ENCODE measurements at places on chromosomes 6 and 20. TPM values are rescaled to one million over a fixed set of nuclear protein-coding genes. Genes with fewer than 3 reads are reported as not detected.

GRCh38 chr20:2234598-2235191 lies 61.1 kb upstream of the TGM3 start:
- H3K4me1 ChIP-seq, result no peaks in the 10 kb centered on the region
- DNase-seq, result no peak
- H3K36me3 ChIP-seq, result no peaks in the 10 kb centered on the region
- H3K4me3 ChIP-seq, result no peak overlapping the region
- no peak overlapping the region for H3K27ac ChIP-seq
- no peaks in the 10 kb centered on the region for H3K27me3 ChIP-seq

- no peak for DNase-seq
- H3K36me3 ChIP-seq, result no peaks in the 10 kb centered on the region
- no peaks in the 10 kb centered on the region for H3K27me3 ChIP-seq
- H3K27ac ChIP-seq, result no peak overlapping the region
- no peak overlapping the region for H3K4me3 ChIP-seq
Measured at GRCh38 chr6:79313254-79313653, 78.8 kb upstream of the HMGN3 start.

DNA sequence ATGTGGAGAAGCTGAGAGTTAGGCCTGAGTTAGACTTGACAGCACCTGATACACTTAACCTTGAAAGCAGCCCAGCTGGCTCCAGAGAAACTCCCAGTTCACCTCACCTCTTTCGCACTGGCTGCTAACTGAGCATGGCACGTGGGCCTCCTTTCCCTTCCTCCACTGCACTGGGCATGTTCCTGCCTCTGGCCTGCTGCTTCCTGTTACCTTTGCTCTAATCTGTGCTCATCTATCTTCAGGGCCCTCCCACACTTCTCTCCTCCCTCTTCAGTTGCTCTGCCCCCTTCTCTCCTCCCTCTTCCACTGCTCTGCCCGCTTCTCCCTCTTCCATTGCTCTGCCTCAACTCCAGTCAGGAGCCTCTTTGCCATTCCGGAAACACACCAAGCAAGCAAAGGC lies 13.7 kb upstream of the UBE2V1 start:
- no peak for DNase-seq
- peaks cover 91% of the 10 kb centered on the region for H3K36me3 ChIP-seq
- H3K27me3 ChIP-seq, result no peaks in the 10 kb centered on the region
- H3K4me3 ChIP-seq, result no peak overlapping the region

- H3K36me3 ChIP-seq, result no peaks in the 10 kb centered on the region
- no peaks in the 10 kb centered on the region for H3K4me1 ChIP-seq
- no peak for DNase-seq
- no peaks in the 10 kb centered on the region for H3K27me3 ChIP-seq
Measured at GRCh38 chr6:111631018-111631417, 25.3 kb upstream of the TRAF3IP2 start.

DNA sequence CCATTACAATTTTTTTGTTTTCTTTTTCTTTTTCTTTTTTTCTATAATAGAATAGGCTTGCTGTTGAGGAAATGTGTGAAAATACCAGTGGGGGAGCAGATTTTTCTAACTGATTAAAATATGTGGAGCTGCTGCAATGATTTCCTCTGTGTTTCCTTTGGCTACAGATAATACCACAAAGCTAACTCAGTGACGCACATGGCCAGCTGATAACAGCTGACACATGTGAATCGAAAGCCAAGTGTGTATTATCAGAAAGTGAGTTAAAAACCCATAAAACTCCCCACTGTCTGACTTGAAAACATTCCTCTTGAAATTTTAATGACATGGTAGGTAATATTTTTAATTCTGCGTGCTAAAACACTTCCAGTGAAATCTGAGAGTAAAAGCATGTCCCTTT lies 70.8 kb upstream of the AHI1 start:
- no peak overlapping the region for H3K4me3 ChIP-seq
- no peak for DNase-seq
- no peaks in the 10 kb centered on the region for H3K36me3 ChIP-seq
- H3K4me1 ChIP-seq, result no peaks in the 10 kb centered on the region

DNA sequence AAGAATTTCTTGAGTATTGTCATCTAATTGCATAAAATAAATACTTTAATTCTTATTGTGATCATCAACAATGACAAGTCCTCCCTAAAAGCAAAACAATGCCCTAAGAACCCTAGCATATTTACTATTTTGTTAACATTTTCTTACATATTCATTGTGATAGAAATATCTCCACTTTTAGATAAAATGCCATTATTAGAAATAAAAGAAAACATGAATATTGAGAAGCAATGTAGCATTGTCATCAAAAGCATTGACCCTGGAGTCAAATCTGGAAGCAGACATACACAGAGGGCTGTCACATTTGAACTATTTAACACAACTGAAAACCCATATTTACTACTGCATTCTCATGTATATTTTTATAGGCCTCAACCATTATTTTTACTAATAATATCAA lies 257.7 kb downstream of the SYNE1 start:
- H3K27ac ChIP-seq, result peak overlapping the region; percentile 87
- peaks cover 14% of the 10 kb centered on the region for H3K36me3 ChIP-seq
- peak overlapping the region; percentile 55 for H3K4me3 ChIP-seq
- DNase-seq, result no peak

DNA sequence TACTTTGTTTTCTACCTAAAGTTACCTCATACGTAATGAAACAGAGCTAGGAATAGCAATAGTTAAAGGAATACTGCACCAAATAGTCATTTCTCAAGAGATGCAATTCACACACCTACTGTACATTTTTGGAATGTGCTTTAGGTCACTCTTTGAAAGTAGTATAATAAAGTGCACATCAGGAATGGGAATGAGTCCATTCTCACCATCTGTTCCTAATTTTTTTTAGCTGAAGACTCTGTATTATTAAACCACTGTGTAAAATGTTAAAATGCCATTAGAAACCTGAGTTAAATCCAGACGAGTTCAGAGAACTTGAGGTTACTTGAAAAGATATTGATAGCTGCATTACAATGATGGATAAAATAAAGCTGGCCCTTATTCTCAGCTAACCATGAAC lies 51.9 kb upstream of the EPHA7 start:
- no peaks in the 10 kb centered on the region for H3K27me3 ChIP-seq
- no peak overlapping the region for H3K4me3 ChIP-seq
- DNase-seq, result no peak
- no peak overlapping the region for H3K27ac ChIP-seq

GRCh38 chr20:59994697-59995122 lies 36.5 kb downstream of the CDH26 start:
- DNase-seq, result no peak
- no peaks in the 10 kb centered on the region for H3K27me3 ChIP-seq
- H3K27ac ChIP-seq, result peak overlapping the region; percentile 4
- no peaks in the 10 kb centered on the region for H3K36me3 ChIP-seq
- no peak overlapping the region for H3K4me3 ChIP-seq
- H3K4me1 ChIP-seq, result peaks cover 20% of the 10 kb centered on the region

DNA sequence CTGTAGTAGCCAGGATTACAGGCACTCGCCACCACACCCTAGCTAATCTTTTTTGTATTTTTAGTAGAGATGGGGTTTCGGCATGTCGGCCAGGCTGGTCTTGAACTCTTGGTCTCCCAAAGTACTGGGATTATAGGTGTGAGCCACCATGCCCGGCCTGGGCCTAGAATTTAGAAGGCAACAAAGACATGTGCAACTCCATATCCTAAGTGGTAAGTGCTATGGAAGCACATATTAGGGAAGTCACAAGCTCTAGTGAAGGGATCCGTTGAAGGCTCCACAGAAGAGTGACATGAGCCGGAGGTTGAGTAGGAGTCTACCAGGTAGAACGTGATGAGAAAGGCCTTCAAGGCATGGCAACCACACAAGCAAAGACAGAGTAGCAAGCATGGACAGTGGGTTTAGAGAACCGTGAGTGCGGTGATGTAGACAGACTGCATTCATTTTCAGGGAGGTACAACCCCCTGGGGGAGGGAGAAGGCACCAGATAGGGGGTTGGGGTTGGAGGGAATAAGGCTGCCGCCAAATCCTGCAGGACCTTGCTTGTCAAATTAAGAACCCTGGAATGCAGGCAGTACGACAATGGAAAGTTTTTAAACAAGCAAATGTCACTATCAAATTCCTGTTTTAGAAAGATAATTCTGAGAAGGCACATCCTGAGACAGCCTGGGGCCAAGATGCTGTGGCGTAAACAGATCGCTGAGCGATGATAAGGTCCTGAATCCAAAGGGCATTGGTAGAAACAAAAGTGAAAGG lies 50.2 kb downstream of the ARHGAP18 start:
- no peak for DNase-seq
- no peaks in the 10 kb centered on the region for H3K36me3 ChIP-seq
- peak overlapping the region; percentile 70 for H3K27ac ChIP-seq
- H3K4me3 ChIP-seq, result no peak overlapping the region
- H3K27me3 ChIP-seq, result no peaks in the 10 kb centered on the region

DNA sequence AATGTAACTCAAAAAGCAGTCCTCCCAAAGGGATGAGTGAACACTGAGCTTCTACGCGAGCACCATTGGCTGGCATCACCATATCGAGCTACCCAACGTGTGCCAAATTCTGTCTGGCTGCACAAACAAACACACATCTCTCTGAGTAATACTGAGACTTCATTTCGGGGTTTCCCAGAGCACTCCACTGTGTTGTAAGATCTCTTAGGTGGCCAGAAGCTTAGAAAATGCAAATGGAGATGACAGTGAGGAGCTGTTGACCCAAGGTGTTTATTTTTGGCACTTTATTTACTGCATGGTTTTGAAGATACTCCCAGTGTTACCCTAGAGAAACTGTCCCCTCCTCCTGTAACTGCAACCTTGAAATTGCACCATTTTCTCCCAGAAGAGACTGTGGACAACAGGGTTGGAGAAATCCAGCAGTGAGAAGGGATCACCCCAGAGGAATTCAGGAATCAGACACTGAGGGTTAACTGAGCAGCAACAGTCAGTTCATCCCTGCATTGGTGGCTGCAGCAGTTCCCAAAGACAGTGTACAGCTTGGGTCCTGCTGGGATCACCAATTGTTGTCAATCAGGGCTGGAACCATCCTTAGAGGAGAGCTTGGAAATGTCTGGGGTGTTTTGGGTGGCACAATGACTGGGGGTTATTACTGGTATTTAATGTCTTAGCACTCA lies 1.0 kb upstream of the RIPOR2 start:
- no peaks in the 10 kb centered on the region for H3K27me3 ChIP-seq
- no peaks in the 10 kb centered on the region for H3K36me3 ChIP-seq
- no peak for DNase-seq
- no peak overlapping the region for H3K4me3 ChIP-seq
- H3K27ac ChIP-seq, result peak overlapping the region; percentile 70

DNA sequence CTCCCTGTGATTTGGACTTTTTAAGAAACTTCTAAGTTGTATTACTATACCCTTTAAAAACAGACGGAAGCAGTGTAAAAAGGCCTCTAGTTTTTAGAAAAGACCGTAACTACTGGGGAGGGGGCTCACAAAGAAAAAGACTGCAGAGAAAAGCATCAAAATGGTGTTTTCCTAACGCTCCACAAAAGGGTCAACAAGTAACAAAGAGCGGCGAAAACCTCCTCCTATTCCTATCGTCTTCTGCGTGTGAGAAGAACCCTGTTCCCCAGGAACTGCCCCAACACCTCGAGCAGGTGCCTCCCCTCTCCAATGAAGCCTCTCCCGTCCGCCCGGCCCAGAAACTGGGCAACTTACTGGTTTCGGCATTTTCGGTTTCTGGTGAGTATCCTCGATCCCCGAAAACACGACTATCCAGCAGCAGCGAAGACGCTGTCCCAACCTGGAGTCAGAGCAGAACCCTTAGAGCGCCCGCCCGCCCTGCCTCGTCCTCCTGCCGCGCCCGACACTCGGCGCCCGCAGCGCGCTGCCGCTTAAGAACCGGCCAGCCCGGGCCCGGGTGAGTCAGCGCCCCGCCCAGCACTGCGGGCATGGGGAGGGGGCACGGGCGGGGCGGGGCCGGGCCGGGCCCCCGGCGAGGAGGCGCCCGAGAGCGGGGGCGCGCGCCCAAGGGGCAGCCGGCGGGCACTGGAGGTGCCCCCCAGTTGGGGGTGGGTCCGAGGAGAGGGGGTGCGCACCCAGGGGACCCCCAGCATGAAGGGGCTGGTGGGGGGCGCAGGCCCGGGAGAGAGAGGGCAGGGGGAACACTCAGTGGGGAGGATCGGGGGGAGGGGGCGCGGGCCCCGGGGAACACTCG lies 1.2 kb downstream of the EZR start:
- H3K36me3 ChIP-seq, result no peaks in the 10 kb centered on the region
- no peaks in the 10 kb centered on the region for H3K27me3 ChIP-seq
- peak overlapping the region; percentile 83 for H3K4me3 ChIP-seq
- peak; percentile 97 for DNase-seq

DNA sequence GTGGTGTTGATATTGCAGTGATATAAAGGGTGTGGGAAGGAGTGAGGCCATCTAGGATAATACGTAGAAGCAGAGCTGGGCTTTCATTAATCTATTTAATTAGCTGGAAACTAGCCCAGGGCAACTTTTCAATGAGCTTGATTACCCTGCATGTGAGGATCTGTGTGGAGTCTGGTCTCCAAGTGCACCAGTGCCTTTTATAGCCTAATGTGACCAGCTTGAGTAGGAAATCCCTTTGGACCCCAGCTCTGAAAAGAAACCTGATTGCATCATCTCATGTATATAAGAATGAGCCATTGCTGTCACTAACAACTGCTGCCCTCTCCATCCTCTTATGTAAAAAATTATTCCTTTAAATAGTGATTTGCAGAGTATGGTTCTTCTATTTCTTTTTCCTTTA lies 72.6 kb downstream of the CD109 start:
- no peaks in the 10 kb centered on the region for H3K36me3 ChIP-seq
- no peak overlapping the region for H3K27ac ChIP-seq
- no peak for DNase-seq
- H3K4me1 ChIP-seq, result no peaks in the 10 kb centered on the region

DNA sequence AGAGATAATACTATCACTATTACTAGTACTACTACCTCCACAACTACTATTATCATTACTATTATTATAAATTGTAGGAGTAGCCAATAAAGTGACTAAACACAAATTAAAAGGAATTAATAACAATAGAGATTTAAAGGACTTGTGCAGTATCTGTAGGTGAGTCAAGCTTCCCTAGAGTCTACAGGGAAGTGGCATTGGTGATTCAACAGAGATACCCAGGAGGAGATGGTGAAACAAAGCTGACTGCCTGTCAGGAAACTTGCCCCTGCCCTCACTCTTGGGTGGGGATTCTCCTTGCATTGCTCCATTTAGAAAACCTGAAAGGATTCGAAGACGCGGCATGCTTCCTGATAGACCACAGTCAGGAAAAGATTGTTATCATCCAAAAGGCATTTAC lies 23.3 kb upstream of the BCLAF1 start:
- H3K27ac ChIP-seq, result no peak overlapping the region
- H3K4me3 ChIP-seq, result no peak overlapping the region
- no peaks in the 10 kb centered on the region for H3K4me1 ChIP-seq
- no peaks in the 10 kb centered on the region for H3K27me3 ChIP-seq

GRCh38 chr6:166202321-166202733 lies 34.7 kb upstream of the TBXT start:
- no peaks in the 10 kb centered on the region for H3K36me3 ChIP-seq
- H3K27me3 ChIP-seq, result no peaks in the 10 kb centered on the region
- H3K4me3 ChIP-seq, result no peak overlapping the region
- H3K27ac ChIP-seq, result no peak overlapping the region

Gene PTCHD4
- total RNA-seq, result 0.49 TPM

Gene PCIF1
- total RNA-seq, result 59.7 TPM

Gene SH3BGRL2
- total RNA-seq, result 26.9 TPM

Gene PSORS1C2
- total RNA-seq, result not detected

Gene EBF4
- total RNA-seq, result 12.6 TPM

Gene THEMIS
- total RNA-seq, result 3.1 TPM

Data from upper lobe of left lung (tissue), 6 donors.